ENCODE measurements at places on chromosomes 2 and 18.

- no peaks in the 10 kb centered on the region for H3K27me3 ChIP-seq
- no peaks in the 10 kb centered on the region for H3K4me1 ChIP-seq
- H3K27ac ChIP-seq: no peak overlapping the region
- H3K36me3 ChIP-seq: no peaks in the 10 kb centered on the region
- no peak overlapping the region for H3K4me3 ChIP-seq
- DNase-seq: no peak
These were observed 38.2 kb downstream of the FAM178B start for GRCh38 chr2:96947949-96948833.

DNA sequence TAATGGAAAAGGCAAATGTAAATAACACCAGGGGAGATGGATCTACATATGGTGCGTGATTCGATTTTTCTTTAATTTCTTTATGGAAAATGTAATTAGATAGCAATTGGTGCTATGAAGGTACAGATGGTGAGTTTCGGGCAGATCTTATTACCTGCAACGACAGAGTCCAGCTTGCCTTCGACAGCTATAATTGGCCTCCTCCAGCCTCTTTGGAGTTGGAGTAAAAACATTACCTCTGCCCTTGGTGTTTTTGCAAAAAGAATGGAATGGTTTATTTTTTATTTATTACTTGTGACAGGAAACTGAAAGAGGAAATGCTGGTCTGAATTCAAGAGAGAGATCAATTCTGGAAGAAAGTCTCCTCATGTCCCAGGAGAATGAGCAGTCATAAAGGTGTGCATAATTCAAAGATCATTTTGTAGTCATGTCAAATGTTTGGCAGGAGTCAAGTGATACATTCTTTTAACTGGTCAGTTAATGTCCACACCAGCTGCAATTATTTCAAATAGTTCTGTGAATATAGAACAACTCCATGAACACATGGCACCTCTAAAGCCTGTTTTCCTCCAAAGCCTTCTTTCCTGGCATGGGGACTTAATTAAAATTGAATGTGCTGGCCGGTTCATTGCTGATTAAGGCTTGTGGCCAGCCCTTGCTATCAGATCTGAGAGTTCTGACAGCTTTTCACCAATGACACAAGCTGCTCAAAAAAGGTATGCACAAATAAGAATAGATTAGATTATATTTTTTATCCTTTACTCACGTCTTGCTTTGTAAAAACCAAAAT is 46.9 kb upstream of the KCNH7 start:
- H3K27me3 ChIP-seq: no peaks in the 10 kb centered on the region
- H3K27ac ChIP-seq: no peak overlapping the region
- no peaks in the 10 kb centered on the region for H3K36me3 ChIP-seq
- H3K4me3 ChIP-seq: no peak overlapping the region

- H3K4me1 ChIP-seq: no peaks in the 10 kb centered on the region
- no peak overlapping the region for H3K27ac ChIP-seq
- DNase-seq: no peak
- no peaks in the 10 kb centered on the region for H3K36me3 ChIP-seq
These were observed 308.1 kb downstream of the GBX2 start for GRCh38 chr2:235860111-235860510.

GRCh38 chr2:128053331-128053730 is 25.5 kb upstream of the SAP130 start:
- H3K27ac ChIP-seq: no peak overlapping the region
- no peaks in the 10 kb centered on the region for H3K4me1 ChIP-seq
- H3K36me3 ChIP-seq: no peaks in the 10 kb centered on the region
- no peaks in the 10 kb centered on the region for H3K27me3 ChIP-seq
- H3K4me3 ChIP-seq: no peak overlapping the region

DNA sequence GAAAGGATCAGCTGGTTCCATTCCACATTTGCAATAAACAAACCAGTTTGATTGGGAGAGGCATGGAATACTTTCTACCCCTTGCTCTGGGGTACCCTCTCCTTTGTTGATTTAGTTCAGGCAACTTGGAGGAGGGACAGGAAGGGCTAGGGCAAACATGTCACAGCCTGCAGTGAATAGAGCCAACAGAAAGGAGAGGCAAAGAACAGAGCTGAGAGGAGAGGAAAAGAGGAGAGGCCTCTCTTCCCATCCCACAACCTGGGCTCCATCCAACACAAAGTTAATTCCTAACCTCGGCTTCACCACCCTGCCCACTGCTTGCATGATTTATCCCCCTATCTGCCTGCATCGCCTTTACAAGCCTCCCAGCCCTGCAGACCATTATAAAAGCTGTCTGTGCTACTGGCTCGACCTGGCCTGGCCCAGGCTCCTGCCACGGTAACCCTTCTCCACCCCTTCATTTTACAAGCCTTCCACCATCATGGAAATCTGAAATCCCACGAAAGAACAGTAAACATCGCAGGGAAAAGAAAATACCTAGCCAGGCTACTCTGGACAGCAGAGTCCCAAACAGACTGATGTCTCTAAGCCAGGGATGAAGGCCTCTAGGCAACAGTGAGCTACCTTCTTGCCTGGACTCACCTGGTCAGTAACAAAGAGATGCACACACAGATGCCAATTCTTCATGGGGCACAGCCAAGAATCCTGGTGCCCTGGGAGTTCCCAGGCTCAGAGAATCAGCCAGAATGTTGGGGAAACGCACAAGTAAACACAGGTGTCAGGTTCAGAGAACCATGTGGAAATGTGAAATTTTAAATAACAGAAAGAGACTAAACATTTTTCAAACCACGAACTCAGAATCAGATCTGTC is 43.6 kb downstream of the NHEJ1 start:
- no peak for DNase-seq
- H3K36me3 ChIP-seq: no peaks in the 10 kb centered on the region
- no peak overlapping the region for H3K27ac ChIP-seq
- H3K4me1 ChIP-seq: peaks cover 30% of the 10 kb centered on the region
- no peak overlapping the region for H3K4me3 ChIP-seq

GRCh38 chr2:128513961-128514283 is 195.3 kb upstream of the HS6ST1 start:
- no peaks in the 10 kb centered on the region for H3K27me3 ChIP-seq
- no peaks in the 10 kb centered on the region for H3K4me1 ChIP-seq
- DNase-seq: no peak
- H3K4me3 ChIP-seq: no peak overlapping the region

DNA sequence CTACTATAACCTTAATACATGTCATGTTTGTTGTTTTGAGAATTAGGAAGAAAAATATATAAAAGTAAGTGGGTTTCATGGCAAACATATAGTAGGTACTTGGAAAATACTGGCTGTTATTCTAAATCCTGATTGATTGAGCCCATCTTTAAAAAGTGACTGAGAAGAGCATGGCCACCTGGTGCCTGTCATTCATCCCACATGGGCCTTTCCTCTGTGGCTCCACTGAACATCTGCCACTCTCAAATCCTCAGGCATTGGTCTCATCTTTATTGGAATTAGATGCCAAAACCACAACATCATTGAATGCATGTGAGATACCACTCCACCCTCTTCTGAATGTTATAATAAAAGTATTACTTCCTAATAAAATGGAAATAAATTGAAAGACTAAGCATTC is 101.6 kb upstream of the TTN start:
- H3K4me1 ChIP-seq: no peaks in the 10 kb centered on the region
- H3K27ac ChIP-seq: no peak overlapping the region
- H3K4me3 ChIP-seq: no peak overlapping the region
- H3K27me3 ChIP-seq: no peaks in the 10 kb centered on the region
- no peaks in the 10 kb centered on the region for H3K36me3 ChIP-seq

DNA sequence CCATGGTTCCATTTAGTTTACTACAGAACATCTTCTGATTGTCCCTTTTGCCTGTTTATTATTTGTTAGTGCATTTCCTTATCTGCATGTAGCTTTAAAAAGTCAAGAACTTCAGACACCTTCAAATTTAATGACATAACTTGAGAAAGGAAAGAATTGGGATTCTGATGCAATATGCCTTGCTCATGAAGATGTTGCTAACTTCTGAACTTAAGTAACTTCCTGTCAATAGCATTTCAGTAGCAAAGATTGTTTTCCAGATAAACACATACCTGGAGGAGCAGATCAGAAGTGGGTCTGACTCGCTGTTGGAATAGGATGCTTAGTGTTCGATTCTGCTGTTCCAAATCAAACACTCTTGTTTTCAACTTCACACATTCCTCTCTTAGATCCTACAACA is 190.2 kb upstream of the LYPD1 start:
- H3K4me1 ChIP-seq: no peaks in the 10 kb centered on the region
- H3K36me3 ChIP-seq: no peaks in the 10 kb centered on the region
- DNase-seq: no peak
- H3K27me3 ChIP-seq: no peaks in the 10 kb centered on the region
- no peak overlapping the region for H3K27ac ChIP-seq

GRCh38 chr2:188765522-188766470 is 208.4 kb upstream of the COL3A1 start:
- H3K4me1 ChIP-seq: no peaks in the 10 kb centered on the region
- no peaks in the 10 kb centered on the region for H3K36me3 ChIP-seq
- H3K27ac ChIP-seq: no peak overlapping the region
- no peaks in the 10 kb centered on the region for H3K27me3 ChIP-seq
- H3K4me3 ChIP-seq: no peak overlapping the region
